Activated CD4-positive, alpha-beta T cell treated with anti-CD3 and anti-CD28 coated beads, Interleukin-2, amount 50 U/mL, for 4 hours (primary cell): ENCODE measurements at places on chromosomes 1 and 21.

- no peak for DNase-seq
These were observed 102.6 kb downstream of the GALNT2 start for GRCh38 chr1:230169454-230170152.

DNA sequence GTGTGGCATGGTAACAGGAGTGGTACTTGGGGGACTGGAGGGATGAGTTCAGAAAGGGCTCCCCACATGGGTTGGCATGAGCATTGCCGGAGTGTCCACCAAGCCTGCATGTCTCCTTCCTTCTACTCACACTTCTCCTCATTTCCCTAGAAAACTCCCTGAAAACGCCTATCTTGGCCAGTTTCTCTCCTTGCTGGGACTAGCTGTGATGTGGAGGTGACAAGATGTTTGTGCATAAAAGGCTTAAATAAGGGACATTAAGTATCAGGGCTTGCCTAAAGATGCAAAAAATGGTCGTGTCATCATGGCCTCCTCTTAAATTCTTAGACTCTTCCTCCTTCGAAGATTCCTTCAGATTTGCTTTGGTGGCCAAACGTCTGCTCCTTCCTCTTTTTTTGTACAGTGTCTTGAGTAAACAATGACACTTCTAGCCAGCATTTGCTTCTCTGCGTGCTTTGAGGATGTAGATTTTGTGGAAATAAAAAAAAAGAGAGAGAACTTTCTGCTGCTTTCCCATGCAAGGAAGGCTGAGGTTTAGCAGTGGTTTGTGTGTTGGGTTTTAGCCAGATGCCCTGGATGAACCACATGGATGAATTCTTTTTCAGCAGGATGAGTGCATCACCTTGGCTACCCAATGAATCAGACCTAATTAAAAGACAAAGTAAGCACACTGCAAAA lies 239.1 kb upstream of the IRF2BP2 start:
- DNase-seq, result no peak

GRCh38 chr1:16078925-16079656 lies 5.6 kb upstream of the FAM131C start:
- peak; percentile 68 for DNase-seq

DNA sequence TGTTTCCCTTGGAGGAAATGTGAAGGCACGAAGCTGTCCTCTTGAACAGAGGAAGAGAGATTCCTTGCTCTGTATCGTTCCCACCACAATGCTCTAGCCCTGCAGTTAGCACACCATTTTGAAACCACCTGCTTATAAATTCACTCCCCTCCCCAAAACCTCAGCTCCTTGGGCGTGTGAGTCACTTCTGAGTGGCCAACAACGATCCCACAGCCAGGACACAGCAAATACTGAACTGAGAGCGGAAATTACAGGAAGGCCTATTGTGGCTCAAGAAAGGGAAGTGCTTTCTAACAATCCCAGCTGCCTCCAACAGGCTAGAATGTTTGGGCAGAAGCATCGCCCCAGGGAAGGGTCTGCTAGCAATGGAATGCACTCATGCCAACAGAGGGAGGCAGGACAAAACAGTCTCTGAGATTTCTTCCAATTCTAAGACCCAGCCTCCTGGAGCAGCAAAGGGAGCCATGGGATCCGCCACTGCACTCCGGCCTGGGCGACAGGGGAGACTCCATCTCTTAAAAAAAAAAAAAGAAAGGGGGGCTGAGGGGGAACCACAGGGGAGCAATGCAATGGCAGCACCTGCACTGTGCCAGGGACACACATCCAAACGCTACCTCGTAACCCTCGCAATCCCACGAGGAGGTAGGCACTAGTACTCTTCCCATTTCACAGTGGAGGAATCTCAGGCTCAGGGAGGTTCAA lies 1.9 kb downstream of the TMEM53 start:
- no peak for DNase-seq

DNA sequence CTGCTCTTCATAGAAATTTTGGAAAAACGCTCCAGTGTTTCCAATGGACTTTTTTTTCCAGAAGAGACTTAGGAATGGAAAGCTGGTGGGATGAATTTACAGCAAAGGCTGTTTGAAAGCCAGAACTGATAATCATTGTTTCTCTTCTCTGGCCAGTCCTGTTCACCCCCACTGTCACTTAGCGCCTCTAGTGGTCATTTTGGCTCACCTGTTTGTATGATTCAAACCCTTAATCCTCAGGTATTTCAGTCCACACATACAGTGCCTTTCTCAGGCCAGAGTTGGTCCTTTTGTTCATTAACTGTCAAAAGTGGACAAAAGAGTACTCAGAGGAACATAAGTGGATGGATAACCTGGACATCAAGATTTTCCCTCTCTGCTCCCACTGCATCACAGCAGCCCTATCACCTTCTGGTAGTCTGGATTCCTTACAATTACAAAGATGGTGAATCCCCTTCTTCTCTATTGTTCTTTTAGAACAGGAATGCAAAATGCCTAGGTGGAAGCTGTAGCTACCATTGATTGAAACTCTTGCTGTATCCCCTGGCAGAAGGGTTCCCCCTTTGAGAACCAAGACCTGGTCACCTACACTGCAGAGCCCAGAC lies 177.6 kb upstream of the OLFM3 start:
- no peak for DNase-seq

GRCh38 chr1:203142684-203143408 lies 15.3 kb downstream of the ADORA1 start:
- no peak for DNase-seq

DNA sequence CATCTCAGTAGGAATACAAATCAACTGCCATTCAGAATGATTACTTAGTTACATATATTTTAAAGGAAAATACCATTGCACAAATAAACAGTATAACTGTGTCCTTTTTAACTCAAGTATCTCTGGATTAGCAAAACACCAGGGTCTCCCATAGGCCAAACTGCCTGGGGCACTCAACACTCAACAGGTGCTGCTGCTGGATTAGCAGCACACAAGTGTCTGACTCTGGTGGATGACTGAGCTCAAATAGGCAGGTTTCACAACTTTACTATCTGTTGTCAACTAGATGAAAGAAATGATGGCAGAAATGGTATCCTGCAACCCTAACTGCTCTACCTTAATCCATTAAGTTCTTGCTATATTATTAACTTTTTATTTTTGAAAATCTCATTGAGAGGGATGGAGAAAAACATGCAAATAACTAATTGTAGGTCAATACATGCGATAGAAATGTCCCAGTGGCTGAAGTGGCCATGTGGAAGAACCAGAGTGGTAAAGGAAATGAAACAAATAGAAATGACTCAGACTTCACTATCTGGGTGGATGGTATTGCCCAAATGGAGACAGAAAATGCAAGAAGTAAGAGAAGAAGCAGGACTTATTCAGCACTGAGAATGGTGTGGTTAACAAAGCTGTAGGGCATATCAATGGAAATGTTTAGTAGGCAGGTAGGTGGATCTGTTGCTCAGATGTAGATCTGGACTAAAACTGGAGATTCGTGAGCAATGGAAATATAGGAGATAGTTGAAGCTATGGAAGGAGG lies 90.8 kb upstream of the CCDC190 start:
- no peak for DNase-seq

DNA sequence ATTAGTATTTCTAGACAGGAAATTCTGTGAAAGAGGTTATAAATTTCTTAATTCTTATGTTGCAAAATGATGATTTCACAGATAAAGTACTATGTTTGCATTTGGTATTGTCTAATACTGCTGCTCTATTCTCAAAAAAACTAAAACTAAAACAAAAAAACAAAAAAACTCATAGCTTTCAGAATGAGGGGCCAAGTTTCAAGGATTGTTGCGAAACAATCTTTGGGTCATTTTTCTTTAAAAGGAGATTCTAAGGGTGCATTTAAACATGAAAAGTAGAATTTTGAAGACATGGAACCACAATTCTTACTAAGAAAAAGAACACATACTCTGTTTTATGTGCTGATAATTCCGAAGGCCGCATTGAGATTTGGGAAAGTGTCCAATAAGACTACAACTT lies 645.1 kb downstream of the ADGRL2 start:
- no peak for DNase-seq
